NCI-H1930 (cell line): ENCODE measurements at places on chromosomes 2 and 18.
A peak's percentile ranks its signal among the peaks of the same experiment; 100 is the strongest.

GRCh38 chr2:99935662-99936061 lies 206.7 kb downstream of the AFF3 start:
- no peak for DNase-seq

DNA sequence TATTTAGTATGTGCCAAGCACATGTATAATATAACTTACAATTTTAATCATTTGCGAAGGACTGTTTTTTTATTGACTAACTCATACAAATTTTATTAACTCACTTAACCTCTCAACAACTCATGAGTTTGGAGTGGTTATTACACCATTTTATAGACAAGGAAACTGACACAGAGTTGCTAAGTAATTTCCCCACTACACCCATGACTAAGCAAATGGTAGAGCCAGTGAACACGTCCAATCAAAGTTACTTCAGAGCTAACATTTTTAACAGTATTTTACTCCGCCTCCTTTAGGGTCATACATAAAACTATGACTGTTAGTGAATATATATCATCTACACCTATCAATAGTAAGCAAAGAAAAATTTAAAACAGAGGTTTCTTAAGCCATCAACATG lies 556.7 kb upstream of the FSIP2 start:
- DNase-seq = no peak

GRCh38 chr2:117968722-117969121 lies 45.1 kb downstream of the CCDC93 start:
- DNase-seq = no peak

GRCh38 chr2:231277962-231278361 lies 79.5 kb downstream of the ARMC9 start:
- no peak for DNase-seq

GRCh38 chr2:216657086-216657855 lies 24.1 kb downstream of the IGFBP2 start:
- DNase-seq = no peak

GRCh38 chr2:150572194-150572766 lies 84.8 kb upstream of the RND3 start:
- no peak for DNase-seq

GRCh38 chr2:551621-552020 lies 125.6 kb downstream of the TMEM18 start:
- no peak for DNase-seq

GRCh38 chr2:229775614-229776313 lies 61.4 kb upstream of the DNER start:
- DNase-seq = no peak

GRCh38 chr18:42298759-42299675 lies 344.0 kb downstream of the PIK3C3 start:
- DNase-seq = peak; percentile 50

GRCh38 chr2:1826226-1826905 lies 82.1 kb upstream of the PXDN start:
- DNase-seq = no peak

- no peak for DNase-seq
Observed at GRCh38 chr18:44837482-44838180, 156.9 kb downstream of the SETBP1 start.

DNA sequence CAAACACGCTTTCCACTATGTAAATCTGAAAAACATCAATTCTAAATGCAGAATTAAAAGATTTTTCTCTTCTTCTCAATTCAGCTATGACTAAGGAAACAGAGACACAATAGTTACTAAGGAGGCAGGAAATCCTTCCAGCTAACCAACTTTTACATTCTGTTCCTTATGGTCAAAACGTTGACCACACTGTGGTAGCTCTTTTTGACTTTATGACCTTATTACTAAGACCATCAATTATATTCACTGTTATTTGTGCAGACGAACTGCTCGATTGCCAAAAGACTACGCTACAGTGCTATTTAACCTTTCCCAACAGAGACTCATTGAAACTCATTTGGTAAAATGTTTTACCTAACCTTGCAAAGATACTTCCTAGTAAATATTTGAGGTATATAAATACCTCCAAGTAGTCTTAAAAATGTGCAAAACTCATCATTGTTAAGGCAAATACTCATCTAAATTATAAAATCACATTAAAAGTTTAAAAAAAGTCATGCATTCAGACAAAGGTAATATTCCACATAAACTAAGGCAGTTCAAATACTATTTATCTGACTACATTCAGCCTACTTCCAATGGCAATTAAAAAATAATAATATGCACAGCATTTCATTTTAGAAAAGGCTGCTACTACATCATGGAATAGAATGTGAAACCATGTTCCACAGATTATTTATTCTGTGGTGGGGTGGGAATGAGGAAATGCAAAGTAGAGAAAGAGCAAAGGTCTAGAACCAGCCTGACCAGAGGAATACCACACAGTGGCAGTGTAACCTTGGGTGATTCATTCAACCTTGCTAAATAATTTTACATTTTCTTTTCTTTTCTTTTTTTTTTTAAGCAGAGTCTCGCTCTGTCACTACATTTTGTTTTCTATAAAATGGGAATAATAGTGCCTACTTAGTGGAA lies 139.9 kb downstream of the THADA start:
- DNase-seq = no peak

GRCh38 chr2:103123516-103123915 lies 361.7 kb downstream of the TMEM182 start:
- DNase-seq = no peak
